ENCODE measurements at places on chromosomes 12 and 14. TPM values are rescaled to one million over a fixed set of nuclear protein-coding genes. Genes with fewer than 3 reads are reported as not detected.

Gene DIABLO
- 60.6 TPM for total RNA-seq

Gene CCDC197
- total RNA-seq = not detected

Gene RERG
- not detected for total RNA-seq

Gene ENDOU
- total RNA-seq = under 0.01 TPM

Gene CCDC177
- total RNA-seq = not detected

Gene NR1H4
- not detected for total RNA-seq

Gene SLC6A13
- total RNA-seq = not detected

Gene HOTAIR
- not detected for total RNA-seq

Data from dermis microvascular lymphatic vessel endothelial cell (primary cell).